ENCODE measurements at places on chromosomes 11 and 22.

DNA sequence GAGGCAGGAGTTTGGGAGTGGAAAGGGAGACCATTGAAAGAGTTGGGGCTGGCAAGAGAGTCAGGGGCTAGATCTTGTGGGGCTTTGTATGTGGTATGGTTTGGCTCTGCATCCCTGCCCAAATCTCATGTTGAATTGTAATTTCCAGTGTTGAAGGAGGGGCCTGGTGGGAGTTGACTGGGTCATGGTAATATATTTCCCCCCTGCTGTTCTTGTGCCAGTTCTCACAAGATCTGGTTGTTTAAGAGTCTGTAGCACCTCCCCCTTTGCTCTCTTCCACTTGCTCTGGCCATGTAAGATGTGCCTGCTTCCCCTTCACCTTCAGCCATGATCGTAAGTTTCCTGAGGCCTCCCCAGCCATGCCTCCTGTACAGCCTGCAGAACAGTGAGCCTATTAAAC, 10.1 kb upstream of the RAB3IL1 start:
- ATAC-seq, result no peak

DNA sequence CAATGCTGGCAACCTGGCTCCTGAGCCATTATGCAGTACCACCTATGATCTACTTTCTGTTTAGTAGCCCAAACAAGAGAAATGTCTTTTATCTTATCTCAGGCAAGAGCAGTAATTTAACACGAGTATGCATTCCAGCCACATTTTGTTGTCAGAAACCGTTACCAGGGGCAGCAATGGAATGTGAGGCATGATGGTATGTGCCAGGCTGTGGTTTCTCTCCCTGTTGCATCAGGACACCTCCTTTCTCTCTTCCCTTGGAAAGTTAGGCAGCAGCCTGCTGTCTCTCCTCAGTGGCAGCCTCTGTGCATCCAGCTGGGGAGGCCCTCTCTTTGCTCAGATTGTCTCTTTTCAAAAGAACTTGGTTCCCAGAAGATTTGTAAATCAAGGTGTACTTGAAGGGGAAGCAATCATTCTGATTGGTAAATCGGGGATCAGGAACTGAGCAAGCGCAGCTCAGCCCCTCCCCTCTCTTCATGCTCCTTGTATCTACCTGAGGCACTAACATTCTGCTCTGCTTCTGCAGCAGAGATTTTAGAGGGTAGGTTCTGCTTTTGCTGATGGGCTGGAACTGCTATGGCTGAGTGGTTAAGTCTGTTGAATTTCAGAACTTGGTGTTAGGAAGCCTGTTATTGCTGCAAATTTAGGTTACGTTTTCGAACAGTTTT, 229.2 kb downstream of the ADAMTS15 start:
- ATAC-seq, result no peak

GRCh38 chr11:122505304-122506006, 150.1 kb upstream of the UBASH3B start:
- peak; percentile 94 for ATAC-seq

DNA sequence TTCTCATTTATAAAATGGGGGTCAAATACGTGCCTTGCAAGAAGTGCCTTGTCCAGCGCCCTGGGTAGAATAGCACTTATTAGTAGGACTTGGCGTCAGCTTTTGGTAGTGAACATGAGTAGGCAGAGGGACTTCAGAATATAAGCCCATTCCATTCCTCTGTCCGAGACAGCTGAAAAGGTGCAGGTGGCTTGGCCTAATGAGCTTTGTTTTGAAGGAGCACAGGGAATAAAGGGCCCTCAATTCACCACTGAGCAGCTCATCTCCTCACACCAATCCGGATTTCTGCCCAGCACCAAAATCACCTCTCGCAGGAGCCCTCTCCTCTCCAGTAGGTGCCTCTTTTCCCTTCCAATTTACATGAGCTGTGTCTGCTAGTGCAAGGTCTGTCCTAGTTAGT, 91.2 kb downstream of the DSCAML1 start:
- no peak for ATAC-seq

- ATAC-seq, result no peak
Observed at GRCh38 chr11:100640071-100640470, 47.0 kb upstream of the ARHGAP42 start.

GRCh38 chr11:126497581-126498122, 142.2 kb downstream of the ST3GAL4 start:
- no peak for ATAC-seq

DNA sequence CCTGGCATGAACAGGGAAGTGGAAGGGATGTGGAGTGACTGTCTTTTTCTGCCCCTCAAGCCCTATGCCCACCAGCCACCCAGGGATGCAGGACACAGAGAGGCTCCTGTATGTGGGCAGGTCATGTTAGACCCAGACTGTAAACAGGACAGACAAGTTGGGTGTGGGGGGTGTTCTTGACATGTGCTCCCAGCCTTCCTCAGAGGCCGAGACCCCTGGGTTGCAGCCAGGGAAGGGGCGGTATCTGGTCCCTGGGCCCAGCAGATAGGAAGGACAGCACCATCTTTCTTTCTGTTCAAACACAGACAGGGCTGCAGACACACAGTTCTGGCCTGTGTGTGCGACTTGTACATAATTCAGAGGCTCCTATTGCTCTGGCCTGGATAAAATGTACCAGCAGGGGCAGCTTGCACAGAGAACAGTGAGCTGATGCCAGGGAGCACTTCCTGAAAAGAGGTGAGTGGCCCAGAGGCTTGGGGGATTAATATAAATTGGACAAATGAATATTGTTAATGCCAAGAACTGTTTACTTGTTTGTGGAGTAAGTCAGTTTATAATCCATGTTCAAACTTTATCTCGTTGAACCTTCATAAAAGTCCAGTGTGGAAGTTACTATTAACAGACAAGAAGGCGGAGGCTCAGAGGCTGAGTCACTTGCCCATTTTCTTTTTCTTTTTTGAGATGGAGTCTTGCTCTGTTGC, 16.6 kb downstream of the GDPD5 start:
- ATAC-seq, result no peak

- ATAC-seq, result no peak
Observed at GRCh38 chr22:25643232-25644000, 78.9 kb downstream of the GRK3 start.

- no peak for ATAC-seq
Observed at GRCh38 chr11:83612891-83613766, 327.0 kb upstream of the CCDC90B start.

DNA sequence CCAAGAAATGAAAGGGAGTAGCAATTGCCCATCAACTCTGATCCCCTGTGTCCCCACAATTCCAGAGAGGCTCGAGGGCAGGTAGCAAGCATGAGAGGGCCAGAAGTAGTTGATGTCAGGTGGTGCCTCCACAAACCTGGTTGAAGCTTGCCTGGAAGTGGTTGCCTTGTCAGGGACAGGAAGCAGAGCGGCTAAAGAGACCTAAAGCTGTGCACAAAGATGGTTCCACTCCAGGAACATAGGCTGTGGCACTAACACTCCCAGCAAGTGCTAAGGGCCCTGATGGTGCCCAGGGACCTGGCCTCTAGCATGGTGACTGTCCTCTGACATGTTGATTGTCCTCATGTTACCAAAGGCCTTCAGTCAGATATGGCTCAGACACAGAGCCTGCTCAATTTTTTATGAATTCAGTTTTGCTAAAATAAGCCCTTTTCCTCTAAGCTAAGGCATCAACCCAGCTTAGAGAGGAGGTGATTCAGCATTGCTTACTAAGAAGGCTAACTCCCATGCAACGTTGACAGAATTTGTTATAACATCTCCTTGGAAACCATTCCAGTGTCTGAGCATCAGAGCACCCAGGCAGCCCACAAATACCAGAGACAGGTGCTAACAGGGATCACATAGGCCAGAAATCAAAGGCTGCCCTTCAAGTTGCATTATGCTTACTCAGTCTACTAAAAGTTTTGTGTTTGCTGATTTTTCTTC, 196.3 kb upstream of the ARHGAP20 start:
- ATAC-seq, result peak; percentile 63

- ATAC-seq, result no peak
Observed at GRCh38 chr11:28629235-28629634, 521.0 kb downstream of the METTL15 start.

DNA sequence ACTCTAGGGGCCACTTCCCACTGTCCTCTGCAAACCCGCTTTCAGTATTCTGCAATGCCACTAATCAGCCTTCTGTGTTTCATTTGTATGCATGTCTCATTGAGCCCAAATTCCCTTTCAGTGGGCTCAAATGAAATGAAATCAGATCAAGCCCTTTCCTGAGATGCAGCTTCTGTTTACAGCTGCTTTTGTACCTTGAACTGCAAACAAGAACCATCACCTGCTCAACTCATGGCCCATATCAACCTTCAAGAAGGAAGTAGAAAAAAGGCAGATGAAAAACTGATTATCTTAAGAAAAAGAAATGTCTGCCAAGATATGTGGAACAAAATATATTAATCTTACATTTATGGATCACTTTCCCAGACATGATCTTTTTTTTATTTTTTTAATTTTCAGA, 141.1 kb upstream of the ARHGAP42 start:
- no peak for ATAC-seq

GRCh38 chr11:14973621-14974514, 1.7 kb upstream of the CALCA start:
- ATAC-seq, result peak; percentile 11

DNA sequence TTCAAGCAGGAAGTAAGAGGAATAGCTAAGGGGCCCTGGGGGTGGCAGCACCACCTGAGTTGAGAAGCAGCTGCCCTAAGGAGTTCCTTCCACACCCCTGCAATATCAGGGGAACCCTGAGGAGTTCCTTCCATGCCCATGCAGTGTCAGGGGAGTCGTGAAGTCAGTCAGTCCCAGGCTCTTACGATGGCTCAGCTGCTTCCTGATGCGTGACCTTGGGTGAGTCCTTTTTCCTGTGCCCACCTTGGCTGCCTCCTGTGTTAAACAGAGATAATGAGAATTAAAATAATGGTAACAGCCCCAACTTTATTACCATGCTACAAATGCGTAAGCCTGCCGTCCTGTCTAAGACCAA, 181.1 kb downstream of the MIAT start:
- ATAC-seq, result no peak

GRCh38 chr11:31808721-31809540, 2.2 kb downstream of the PAX6 start:
- no peak for ATAC-seq

DNA sequence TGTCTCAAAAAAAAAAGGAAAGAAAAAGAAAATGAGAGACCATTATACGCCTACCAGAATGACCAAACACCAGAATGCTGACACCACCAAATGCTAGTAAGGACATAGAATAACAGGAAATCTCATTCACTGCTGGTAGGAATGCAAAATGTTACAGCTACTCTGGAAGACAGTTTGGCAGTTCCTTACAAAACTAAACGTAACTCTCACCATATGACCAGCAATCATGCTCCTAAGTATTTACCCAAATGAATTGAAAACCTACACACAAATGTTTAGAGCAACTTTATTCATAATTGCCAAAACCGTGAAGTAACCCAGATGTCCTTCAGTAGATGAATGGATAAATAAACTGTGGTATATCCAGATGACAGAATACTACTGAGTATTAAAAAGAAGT, 7.2 kb downstream of the CHKA start:
- ATAC-seq, result peak; percentile 61

GRCh38 chr22:48531761-48532435, 1295.8 kb downstream of the BRD1 start:
- no peak for ATAC-seq

DNA sequence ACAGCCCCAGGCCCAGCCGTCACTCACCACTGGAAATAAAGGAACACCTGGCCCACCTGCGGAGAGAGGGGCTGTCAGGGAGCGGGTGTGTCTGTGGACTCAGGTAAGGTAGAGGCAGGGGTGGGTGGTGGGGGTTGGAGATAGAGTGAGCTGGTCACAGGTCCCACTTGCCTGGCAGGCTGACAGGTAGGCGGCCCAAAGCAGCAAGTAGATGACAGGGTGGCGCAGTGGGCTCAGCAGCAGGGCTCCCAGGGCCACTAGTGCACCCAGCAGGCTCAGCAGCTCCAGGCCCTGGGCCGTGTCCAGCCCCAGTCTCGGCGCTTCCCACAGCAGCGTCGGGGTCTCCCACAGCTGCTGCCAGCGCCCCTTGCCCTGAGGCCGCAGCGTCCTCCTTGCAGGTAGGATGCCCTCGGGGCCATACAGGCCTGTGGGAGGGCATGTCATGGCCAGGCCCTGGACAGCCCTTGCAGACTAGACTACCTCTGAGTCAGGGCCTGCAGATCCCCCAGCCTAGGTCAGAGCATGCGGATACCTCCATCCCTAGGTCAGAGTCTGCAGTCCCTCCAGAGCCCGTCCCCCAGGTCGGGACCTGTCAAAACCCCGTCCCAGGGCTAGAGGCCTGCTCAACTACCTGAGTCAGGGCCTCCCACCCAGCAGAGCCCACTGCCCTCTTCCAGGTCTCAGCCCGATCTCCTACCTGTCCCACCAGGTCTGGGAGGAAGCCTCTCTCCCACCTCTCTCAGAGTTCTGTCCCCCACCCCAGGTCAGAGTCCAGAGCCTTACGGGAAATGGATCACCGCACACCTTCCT, 686 bp downstream of the LMF2 start:
- ATAC-seq, result no peak

GRCh38 chr11:111870522-111870885, 877 bp downstream of the ALG9 start:
- no peak for ATAC-seq

- no peak for ATAC-seq
Observed at GRCh38 chr22:29310065-29310862, 3.8 kb downstream of the GAS2L1 start.

DNA sequence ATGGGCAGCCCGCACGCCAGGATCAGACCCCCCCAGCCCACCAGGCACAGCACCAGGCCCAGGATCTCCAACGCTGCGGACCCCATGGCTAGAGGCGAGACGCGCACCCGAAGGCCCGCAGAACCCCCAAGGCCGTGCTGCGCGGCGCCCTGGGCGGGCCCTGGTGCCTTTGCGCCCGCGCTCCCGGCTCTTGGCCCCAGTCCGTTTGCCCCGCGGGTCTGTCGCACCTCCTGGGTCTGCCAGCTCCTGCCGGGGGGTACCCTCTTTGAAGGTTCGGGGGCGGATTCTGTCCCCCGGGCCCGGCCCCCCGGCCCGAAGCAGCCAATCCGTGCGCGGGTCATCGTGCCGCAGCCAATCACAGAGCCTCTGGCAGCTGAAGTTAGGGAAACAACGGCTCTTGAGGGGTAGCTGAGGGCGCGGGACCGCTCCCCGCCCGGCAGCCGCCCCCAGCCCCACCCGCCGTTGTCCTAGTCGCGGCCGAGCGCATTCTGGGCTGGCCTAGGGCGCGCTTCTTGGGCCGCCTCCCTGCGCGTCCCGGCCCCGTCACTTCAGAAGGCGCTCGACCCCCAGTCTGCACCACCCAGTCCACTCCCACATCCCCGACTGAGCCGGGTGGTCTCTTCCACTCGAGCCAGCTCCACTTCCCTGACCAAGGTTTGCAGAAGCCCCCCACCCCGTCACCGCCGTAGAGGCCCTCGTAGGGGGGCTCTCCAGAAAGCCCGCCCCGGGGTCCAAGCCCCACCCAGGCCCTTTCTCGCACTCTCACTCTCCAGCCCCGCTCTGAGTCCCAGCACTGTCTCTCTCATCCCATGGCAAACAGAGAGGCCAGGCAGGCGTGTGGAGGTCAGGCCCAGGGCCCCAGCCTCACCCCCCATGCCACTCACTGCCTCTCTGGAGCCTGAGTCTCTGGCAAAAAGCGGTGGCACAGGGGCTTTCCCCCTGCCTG, at the start of gene CLDN5:
Gene CLDN5 (minus strand): TSS at position 241 of the 946 bp plus-strand sequence. CDS start 155 bp downstream, at position 86.
- ATAC-seq, result peak; percentile 76

DNA sequence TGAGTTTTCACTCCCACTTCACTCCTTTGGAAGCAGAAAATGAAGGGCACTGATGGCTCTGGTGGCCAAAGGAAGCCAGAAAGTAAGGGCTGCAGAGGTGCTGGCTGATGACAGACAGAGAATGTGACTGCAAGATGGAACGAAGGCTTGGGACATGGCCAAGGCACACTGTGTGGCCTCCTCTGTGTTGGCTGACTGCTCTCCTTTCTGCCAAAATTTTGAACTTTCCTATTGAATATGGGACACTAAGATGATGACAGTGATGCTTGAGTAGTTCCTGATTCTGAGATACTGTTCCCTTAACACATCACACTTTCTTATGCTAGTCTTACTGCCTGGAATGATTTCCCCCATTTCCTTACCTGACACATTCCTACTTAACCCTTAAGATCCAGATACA, 156.4 kb downstream of the SWAP70 start:
- no peak for ATAC-seq
